ENCODE measurements at places on chromosomes 6 and 20. TPM values are rescaled to one million over a fixed set of nuclear protein-coding genes. Genes with fewer than 3 reads are reported as not detected.
A peak's percentile ranks its signal among the peaks of the same experiment; 100 is the strongest.

DNA sequence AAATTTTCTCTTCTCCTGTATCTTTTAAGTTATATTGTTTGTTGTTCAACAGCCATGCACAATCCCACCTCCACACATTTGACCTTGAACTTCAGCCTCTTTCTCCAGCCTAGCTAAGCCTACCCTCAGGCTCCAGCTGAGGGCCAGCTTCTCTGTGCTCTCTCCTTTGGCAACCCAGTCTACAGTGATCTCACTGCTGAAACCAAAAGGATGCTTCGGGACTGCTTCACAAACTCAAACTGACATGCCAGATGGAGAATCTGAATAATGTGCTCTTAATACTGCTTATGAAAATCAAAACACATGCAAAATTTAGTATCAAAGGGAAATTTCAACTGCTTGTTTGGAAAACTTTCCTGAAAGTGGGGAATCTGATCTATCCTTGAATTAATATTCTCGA is 16.1 kb upstream of the RIN2 start:
- no peak for DNase-seq

The PAX1 gene
- total RNA-seq, result not detected

The ROMO1 gene
- total RNA-seq, result 35.8 TPM

- no peak for DNase-seq
Observed at GRCh38 chr20:24662752-24663365, 193.4 kb downstream of the SYNDIG1 start.

DNA sequence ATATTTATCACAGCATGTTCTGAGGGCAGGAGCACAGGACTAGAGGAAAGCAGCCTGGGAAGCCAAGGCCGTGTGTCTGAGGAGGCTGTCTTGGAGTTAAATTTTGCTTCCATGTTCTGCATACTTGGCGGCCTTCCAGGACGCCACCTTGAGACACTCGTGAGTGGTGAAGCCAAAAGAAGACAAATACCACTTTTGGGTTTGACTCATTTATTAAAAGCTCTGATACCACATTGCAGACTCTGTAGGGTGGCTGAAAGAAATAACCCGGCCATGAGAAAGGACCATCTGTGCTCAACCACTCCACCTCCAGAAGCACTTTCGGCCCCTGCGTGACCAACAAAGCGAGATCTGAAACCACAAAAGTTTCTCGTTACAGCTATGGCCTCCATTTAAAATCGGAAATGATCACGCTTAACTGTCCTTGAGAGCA is 120.0 kb downstream of the TMEM242 start:
- no peak for DNase-seq

DNA sequence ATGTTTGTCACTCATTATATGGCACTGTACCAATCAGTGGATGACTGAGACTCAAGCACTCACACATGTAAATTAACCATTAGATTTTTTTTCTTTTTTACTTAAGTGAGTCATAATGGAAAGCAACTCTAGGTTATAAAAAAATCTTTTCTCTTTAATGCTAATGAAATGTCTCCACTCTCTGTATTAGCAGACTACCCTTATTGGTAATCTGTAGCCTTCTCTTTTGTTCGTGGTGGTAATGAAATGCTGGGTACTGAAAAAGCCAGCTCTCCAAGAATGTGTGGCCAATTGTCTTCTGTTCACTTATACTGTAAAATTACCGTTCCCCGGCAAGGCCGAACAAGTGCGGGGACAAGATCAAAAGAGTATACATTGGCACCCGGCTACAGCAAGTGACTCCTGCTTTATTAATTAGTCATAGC is 69.0 kb downstream of the AFG1L start:
- no peak for DNase-seq

- no peak for DNase-seq
Observed at GRCh38 chr6:33112148-33112547, 36.4 kb downstream of the HLA-DPB1 start.

The AURKA gene
- 0.36 TPM for total RNA-seq

The NMBR gene
- not detected for total RNA-seq

The LMBRD1 gene
- 40.3 TPM for total RNA-seq

DNA sequence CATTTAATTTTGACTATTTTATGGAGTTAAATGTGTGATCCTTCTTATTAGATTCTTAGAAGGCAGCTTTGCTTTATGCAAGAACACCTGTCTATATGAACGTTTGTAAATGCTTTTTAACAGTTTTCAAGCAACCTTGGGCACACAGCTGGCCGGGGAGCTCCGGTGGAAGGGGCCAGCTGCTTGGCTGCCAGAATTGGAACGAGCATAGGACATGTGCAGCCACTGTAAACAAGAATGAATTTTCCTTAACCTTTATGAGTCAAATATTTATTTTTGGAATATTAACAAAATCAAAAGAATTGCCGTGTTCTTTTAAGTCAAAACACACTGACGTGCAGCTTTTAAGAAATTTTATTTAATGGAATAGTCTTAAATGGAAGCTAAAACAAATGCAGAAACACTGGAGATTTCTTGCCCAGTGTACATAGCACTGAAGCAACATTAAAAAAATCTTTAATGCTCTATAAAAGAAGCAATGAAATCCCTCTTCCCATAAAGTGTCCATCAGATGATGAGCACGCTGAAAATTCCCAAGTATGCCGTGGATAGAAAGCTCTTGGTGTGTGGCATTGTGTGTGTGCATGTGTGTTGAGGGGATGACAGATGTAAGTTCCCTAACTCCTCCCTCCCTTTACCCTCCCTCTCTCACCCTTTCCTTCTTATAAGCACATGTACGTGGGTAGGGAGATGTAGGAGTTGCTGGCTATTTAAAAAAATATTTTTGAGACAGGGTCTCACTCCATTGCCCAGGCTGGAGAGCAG is 208.9 kb upstream of the EXOC2 start:
- DNase-seq, result no peak

GRCh38 chr6:122676146-122676545 is 65.9 kb downstream of the PKIB start:
- DNase-seq, result no peak

DNA sequence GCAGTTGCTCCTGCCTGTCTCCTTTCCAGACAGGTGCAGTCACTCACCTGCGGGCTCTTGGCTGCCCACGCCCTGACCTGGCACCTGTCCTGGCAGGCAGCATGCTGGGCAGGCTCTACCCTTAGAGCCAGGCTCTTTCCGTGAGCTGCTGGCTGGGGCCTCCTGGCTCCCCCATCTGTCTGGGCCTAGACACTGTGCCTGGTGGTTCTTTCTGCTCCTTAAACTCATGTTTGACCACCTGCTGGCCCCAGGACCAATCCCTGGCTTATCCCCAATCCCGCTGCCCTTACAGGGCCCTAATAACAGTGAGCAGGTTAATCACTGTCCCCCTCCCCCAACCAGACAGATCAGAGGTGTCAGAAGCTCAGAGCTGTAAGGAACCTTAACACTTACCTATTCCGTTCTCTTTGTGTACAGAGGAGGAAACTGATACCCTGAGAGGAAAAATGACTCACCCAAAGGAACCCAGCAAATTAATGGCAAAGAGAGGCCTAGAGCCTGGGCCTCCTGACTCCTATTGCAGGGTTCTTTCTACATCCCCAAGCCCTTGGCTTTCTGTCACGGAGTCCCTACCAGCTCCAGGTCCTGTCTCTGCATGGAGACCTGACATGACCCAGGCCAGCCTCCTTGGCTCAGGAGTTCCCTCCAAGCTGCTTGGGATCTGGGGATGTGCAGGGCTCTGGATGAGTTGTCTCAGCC is 54.7 kb downstream of the RAB44 start:
- DNase-seq, result no peak

The EPPIN gene
- not detected for total RNA-seq

- no peak for DNase-seq
Observed at GRCh38 chr6:104700371-104701185, 159.1 kb downstream of the HACE1 start.

The SLC22A23 gene
- 13.6 TPM for total RNA-seq

GRCh38 chr6:169726049-169726400 is 1.7 kb upstream of the PHF10 start:
- DNase-seq, result no peak

The SAMD5 gene
- total RNA-seq, result not detected

GRCh38 chr6:138957484-138957883 is 30.6 kb downstream of the REPS1 start:
- DNase-seq, result no peak

DNA sequence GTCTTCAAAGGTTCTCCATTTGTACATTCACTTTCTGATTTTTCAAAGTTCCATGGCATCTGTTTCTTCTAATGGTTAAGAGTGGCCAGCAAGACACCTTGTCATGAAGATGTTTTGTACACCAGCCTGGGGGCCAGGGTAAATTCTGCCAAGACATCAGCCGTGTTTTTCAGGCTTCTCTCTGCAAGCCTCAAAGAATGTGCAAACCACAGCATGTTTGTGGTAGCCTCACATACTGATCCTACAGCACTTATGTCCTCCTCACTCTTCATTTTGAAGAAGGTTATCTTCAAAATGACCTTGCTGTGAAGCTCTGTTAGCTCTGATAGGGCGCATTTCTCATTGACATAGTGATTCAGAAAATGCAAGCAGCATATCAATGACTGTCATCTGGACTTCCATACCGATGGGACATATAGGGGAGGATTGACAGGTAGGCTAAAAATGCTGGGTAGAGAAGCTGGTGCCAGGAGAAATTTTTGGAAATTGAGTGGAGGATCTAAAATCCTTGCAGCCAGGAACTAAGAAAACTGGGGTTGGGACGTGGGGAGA is 59.3 kb upstream of the SPTLC3 start:
- no peak for DNase-seq

The LGSN gene
- not detected for total RNA-seq

GRCh38 chr6:151299011-151299410 is 59.2 kb downstream of the AKAP12 start:
- no peak for DNase-seq

GRCh38 chr6:56793938-56794337 is 151.2 kb upstream of the DST start:
- DNase-seq, result no peak

- DNase-seq, result no peak
Observed at GRCh38 chr20:6583134-6583738, 184.2 kb upstream of the BMP2 start.

The CRISP2 gene
- not detected for total RNA-seq

DNA sequence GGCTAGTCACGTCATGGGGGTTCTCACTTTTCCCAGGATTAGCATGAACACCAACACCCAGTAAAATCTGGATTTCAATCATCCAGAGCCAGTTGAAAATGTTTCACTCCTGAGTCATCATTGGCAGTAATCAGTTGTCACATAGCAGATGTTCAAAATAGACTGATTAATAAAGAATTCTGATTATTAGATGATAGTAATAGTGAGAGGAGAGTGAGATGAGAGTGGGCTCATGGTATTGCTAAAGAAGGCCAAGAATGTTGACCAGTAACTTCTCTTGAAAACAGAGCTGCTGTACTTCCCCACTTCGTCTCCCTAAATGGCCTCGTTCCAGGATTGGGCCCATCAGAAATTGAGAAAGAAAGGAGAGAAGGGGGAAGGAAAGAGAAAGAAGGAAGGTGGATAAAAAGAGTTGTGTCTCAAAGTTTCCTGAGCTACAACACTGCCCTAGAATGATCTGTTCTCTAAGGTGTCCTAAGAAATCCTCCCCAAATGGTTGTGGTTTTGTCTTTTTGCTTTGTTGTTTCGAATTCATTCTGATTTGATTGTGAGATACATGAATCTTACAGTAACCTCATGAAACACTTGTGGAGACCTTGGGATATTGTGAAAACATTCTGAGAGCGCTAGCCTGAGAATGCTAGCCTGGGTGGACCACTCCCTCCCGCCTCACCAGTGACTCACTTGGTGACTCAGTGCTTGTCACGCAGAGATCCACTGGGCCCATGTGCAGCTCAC is 502.2 kb upstream of the JARID2 start:
- peak; percentile 59 for DNase-seq

DNA sequence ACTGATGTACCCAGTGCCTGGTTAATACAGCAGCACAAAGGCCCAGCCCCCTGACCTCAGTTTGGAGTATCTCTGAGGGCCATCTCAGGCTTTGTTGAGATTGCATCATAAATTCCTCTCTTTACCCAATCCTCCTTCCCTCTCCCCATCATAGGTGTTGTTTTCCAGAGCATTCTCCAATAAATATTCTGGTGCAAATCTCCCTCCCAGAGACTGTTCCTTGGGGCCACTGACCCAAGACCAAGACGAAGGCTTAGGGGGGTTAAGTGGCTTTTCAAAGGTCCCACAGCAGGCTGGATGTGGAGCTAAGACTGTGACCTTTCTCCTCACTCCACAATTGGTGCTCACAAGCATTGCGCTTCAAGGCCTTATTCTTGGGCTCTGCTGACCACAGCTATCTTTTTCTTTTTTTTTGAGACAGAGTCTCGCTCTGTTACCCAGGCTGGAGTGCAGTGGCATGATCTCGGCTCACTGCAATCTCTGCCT is 72.4 kb upstream of the ZMYND8 start:
- no peak for DNase-seq

The TP53TG5 gene
- 0.36 TPM for total RNA-seq

DNA sequence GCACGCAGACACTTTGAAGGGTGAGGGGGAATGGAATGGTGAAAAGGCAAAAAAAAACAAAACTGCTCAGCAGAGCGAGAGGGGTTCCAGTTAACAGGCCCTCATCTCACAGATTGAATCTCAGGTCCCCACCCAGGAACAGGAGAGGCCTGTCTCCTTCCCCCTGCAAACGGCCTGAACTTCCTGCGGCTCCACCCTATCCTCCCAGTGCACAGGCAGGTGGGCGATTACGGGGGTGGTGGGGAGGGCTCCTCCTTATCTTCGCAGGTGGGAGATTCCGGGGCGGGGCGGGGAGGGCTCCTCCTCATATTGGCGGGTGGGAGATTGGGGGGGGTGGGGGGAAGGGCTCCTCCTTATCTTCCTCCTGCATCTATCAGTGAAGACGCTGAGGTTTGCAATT is 129.0 kb downstream of the SOX4 start:
- DNase-seq, result no peak

The PPIL4 gene
- total RNA-seq, result 53.5 TPM

The KHDC1L gene
- not detected for total RNA-seq

- no peak for DNase-seq
Observed at GRCh38 chr6:123462152-123462551, 174.6 kb downstream of the TRDN start.

The TRIM40 gene
- not detected for total RNA-seq

The RIMS1 gene
- not detected for total RNA-seq

DNA sequence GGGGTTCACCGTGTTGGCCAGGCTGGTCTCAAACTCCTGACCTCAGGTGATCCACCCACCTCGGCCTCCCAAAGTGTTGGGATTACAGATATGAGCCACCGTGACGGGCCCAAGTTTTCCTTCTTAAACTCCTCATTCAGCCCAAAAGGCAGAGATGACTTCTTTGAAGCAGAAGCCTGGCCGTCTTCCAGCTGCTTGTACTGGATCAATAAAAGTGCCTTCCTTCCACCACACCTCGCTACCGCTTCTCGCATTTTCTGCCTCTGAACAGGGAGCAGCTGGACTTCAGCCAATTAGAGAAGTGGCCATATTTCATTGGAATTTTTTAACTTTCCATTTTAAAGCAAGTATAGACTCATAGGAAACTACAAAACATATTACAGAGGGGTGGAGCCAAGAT is 241.1 kb downstream of the PREX1 start:
- no peak for DNase-seq

- no peak for DNase-seq
Observed at GRCh38 chr6:16849988-16850680, 88.9 kb upstream of the ATXN1 start.

The RSPO3 gene
- not detected for total RNA-seq

The RNF39 gene
- total RNA-seq, result not detected
